ENCODE measurements at places on chromosomes 3 and 15. TPM values are rescaled to one million over a fixed set of nuclear protein-coding genes. Genes with fewer than 3 reads are reported as not detected.

The GRM7 gene
- not detected for total RNA-seq

- peaks cover 57% of the 10 kb centered on the region for H3K4me1 ChIP-seq
- no peak overlapping the region for H3K27ac ChIP-seq
- no peak for DNase-seq
Measured at GRCh38 chr15:40766906-40767837, 2.6 kb upstream of the C15orf62 start.

DNA sequence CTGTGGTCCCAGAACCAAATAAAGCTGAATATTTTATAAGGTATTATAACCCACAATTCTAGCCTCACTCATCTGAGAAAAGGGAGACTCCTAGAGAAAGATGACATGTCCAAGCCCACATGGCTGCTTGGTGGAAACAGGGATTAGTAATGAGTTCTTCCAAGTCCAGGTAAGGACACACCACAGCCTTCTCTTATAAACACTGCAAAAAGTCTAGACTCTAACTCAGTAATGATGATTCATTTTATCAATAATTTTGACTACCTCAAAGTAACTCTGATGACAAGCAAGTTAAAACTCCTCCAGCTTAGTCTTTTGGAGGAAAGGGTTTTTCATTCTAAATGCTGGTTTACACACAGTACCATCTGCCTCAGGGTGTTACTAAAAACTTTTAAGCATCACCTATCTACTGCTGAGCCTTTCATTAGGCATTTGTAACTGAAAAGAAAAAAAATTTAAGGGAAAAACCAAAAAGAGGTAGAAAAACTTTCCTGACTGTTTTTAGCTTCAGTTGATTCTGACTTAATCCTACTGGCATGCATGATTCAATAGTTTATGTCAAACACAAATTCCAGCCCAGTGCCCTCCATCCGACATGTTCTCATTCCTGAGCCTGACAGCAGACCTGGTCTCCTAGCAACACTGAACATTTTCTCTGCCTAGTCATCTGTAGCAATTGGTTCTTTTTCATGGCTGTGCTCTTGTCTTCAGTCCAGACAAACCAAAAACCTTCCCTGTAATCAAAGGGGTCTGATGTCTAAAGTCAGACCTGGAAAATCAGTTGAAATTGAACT is 43.9 kb downstream of the P3H2 start:
- H3K27ac ChIP-seq, result no peak overlapping the region
- H3K36me3 ChIP-seq, result no peaks in the 10 kb centered on the region
- H3K4me3 ChIP-seq, result no peak overlapping the region
- peaks cover 4% of the 10 kb centered on the region for H3K27me3 ChIP-seq

GRCh38 chr15:32884146-32884545 is 166.3 kb downstream of the GREM1 start:
- H3K4me3 ChIP-seq, result no peak overlapping the region
- no peaks in the 10 kb centered on the region for H3K4me1 ChIP-seq
- no peak for DNase-seq

- H3K4me3 ChIP-seq, result no peak overlapping the region
- no peak overlapping the region for H3K27ac ChIP-seq
- DNase-seq, result no peak
- no peaks in the 10 kb centered on the region for H3K27me3 ChIP-seq
- H3K4me1 ChIP-seq, result no peaks in the 10 kb centered on the region
Measured at GRCh38 chr3:172354931-172355499, 93.2 kb downstream of the GHSR start.

- no peaks in the 10 kb centered on the region for H3K27me3 ChIP-seq
- DNase-seq, result no peak
- no peak overlapping the region for H3K27ac ChIP-seq
- no peak overlapping the region for H3K4me3 ChIP-seq
- no peaks in the 10 kb centered on the region for H3K4me1 ChIP-seq
Measured at GRCh38 chr15:93180128-93180527, 91.1 kb upstream of the RGMA start.

DNA sequence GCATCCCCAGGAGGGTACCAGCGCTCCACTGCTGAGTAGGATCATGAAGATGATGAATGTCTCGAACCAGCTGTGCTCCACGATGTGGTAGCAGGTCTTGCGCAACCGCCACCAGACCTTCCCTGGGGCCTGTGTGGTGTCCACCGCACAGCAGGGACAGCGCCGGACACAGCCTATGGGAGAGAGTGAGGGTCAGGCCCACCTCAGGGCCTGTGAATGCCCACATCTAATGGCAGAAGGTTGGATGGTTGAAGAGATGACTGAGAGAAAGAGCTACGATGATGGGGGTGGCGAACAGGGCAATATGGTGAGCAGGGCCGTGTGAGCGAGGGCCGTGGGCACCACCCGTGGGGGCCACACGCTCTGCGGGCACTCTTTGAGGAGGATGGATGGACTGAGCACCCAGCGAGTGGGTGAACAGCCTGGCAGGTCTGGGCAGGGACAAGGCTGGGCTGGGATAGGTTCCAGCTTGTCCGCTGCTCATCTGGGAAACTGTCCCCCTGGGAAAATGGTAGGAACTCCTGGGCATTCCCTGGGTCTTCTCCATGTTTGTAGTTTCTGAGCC is 74.1 kb downstream of the SCN5A start:
- H3K27me3 ChIP-seq, result peaks cover 3% of the 10 kb centered on the region
- no peaks in the 10 kb centered on the region for H3K4me1 ChIP-seq

DNA sequence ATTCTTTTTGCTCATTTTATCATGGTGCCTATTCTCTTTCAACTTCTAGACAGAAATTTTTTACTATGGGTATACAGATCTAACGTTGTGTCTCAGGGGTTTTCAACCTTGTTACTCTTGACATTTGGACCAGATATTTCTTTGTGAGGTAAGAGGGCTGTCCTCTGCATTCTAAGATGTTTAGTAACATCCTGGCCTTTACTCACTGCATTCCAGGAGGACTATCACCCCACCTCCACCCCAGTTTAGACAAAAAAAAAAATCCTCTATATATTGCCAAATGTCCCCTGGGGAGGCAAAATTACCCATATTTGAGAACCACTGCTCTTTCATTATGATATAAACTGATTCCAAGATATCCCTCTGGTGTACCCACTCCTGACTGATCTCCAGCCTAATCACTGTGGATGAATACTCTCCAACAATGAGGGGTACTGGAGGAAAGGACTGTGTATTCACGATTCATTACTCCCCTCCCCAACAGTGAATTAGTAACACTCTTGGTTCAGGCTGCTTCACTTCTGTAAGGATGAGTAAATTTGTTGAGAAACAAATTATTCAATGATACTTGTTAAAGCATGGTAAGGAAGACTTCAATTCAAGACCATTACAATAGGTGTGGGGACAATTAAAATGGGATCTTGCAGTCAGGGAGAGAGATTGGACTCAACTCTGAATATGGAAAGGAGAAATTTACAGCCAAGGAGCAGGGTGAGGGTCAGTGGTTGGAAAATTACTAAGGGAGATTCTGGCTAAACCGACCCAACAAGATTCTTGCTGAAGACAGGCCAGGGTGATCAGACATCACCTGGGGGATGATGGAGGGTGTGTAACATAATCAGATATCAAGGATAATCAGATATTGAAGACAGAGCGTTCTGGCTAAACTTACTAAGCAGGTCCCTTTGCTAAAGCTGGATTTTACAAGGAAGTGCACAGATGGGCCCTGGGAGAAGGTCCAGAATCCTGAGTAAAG is 123.8 kb upstream of the DAZL start:
- no peak for DNase-seq
- no peak overlapping the region for H3K27ac ChIP-seq
- no peaks in the 10 kb centered on the region for H3K27me3 ChIP-seq
- no peaks in the 10 kb centered on the region for H3K36me3 ChIP-seq

DNA sequence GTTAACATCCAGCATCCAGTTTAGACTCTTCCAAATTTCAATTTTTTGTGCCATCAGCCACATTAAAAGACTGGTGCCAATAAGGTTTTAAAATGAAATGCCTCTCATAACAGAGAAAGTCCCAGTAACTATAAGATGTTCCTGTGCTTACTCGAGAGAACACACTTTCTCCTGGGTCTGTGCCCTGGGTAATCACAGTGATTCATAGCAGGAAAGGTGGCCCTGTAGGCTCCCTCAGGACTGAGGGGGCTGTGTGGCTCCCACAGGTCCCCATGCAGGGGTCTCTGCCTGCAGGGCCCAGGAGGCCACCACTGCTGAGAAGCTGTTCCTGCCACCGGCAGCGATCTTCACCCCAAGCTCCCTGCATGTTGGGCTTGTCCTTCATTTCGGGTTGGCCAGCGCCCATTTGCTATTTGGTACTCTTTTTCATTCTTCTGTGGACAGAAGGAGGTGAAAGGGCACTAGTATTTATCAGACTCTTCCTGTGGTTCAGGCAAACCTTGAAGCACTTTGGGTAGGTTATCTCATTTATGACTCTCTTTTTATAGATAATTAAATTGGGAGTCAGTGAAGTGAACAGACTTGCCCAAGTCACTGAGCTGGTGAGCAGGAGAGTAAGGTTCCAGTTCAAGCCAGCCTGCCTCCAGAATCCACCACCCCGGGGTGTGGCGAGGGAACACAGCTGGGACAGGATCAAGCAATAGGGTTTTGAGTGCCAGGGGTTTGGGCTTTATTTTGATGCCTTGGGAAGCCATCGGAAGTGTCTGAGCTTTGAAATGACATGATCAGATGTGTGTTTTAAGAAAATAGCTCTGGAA is 44.2 kb upstream of the PLXNA1 start:
- H3K4me1 ChIP-seq, result no peaks in the 10 kb centered on the region
- DNase-seq, result no peak
- no peak overlapping the region for H3K4me3 ChIP-seq
- no peaks in the 10 kb centered on the region for H3K27me3 ChIP-seq

DNA sequence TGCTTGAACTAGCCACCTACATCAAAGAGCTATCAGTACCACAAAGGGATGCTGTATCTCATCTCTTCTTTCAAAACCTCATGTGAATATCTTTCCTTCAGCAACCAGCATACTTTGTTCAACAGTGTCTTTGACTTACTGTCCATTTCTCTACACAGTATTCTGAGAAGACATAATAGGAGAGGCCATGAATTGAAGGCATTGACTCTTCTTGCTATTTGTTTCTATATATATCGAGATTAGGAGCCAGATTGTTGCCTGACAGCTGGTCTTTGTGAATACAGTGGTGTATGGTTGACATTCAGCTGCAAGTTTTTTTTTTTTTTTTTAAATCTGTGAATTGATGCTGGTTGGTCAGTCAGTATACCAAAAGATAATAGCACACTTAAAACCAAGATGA is 12.1 kb upstream of the CSRNP1 start:
- H3K36me3 ChIP-seq, result no peaks in the 10 kb centered on the region
- no peaks in the 10 kb centered on the region for H3K4me1 ChIP-seq
- DNase-seq, result no peak
- H3K27ac ChIP-seq, result no peak overlapping the region
- no peaks in the 10 kb centered on the region for H3K27me3 ChIP-seq
- H3K4me3 ChIP-seq, result no peak overlapping the region

DNA sequence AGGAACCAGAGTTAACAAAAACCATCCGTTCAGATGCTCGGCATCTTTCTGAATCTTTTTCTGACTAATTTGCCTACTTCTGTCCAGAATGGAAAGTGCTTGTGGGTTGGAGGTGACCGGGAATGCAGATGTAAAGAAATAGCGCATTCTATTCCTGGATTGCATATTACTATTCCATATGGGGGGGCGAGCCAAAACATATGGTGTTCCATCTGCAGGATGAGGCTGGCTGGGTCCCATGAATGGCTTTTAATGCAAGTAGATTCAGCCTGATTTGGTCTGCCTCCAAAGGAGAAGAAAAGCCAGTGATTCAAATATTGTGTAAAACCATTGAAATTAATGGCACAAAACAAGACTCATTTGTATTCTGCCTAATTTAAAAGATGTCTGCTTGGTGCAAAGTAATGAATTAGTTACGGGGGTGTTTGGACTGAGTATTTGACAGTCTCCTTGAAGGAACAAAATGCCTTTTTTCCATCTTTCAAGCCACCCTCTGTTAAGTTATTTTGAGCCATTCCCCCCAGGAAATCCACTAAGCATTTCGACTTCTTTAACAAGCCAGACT is 99.0 kb downstream of the ST8SIA2 start:
- no peak overlapping the region for H3K27ac ChIP-seq
- H3K4me1 ChIP-seq, result no peaks in the 10 kb centered on the region
- H3K27me3 ChIP-seq, result peaks cover 14% of the 10 kb centered on the region
- no peaks in the 10 kb centered on the region for H3K36me3 ChIP-seq

DNA sequence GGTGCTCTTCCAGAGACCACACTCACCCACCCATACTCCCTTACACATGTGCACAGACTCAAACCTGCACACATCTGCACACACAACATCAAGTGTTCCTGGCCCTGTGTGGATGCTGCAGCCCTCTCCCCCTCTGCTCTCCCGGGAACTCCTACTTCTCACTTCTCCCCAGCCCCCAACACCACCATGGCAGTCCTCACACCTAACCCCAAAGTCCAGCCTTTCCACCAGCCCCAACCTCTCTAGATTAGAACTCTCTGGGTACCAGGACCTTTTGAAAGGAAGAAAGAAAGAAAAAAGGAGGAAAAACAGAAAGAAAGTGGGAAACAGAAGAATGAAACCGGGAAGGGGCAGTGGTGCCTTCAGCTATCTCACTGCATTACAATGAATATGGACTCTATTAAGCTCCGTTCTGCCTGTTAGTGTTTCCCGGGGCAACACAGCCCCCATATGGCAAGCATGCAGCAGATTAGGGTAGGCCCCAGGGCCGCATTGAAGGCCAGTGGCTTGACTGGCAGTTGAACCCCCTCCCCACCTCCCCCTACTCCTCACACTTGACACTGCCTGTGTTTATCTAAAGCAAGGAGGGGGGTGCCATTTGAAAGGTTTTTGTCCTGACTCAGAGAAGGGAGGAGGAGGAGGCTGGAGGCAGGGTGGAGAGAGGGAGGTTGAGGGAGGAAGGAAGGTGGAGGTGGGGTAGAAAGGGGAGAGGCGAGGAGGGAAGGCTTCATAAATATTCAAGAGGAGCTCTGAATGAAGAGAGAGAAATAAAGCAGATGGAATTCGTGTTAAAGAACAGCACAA is 30.1 kb downstream of the BOC start:
- H3K4me3 ChIP-seq, result no peak overlapping the region
- no peak overlapping the region for H3K27ac ChIP-seq
- DNase-seq, result no peak

DNA sequence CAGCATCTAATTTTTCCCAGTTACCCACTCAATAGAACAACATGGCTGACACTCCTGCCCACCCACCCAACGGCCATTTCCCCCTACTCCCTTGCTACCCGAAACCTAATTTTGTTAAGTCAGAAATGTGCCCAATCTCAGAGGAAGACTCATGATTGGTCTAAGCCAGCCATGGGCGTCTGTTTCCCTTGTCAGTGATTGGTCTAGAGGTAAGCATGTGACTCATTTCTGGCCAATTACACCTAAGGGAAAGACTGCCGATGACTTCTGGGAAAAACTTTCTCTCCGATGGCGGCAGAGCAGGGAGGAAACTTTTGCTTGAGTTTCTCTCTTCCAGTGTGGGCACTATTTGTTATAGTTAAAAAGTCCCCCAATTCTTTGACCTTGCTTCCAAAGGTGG is 72.9 kb downstream of the RPLP1 start:
- no peaks in the 10 kb centered on the region for H3K36me3 ChIP-seq
- no peaks in the 10 kb centered on the region for H3K4me1 ChIP-seq
- no peak overlapping the region for H3K4me3 ChIP-seq
- no peak overlapping the region for H3K27ac ChIP-seq
- H3K27me3 ChIP-seq, result no peaks in the 10 kb centered on the region
